KBM-7 (cell line): ENCODE measurements at places on chromosomes 4 and X.

DNA sequence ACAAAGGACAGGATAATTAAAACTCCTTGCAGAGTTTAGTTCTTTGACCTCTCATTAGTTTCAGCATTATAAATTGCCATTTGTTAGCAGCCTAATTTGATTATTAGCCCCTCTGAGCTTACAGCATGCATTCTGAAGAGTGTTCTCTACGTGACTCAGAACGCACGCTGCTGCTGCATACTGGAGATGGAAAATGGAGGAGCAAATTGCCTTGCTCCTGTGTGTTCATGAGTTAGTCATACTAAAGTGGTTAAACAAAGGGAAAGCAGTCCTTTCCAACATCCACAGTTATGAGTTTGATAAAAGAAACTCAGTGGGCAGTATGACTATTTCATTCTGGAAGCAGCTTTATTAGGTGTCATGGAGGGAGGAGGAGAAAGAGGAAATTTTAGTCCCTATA is 922.5 kb downstream of the RPA4 start:
- no peak for DNase-seq

- no peak for DNase-seq
Observed at GRCh38 chrX:46463682-46464081, 81.5 kb downstream of the ZNF674 start.

- DNase-seq, result no peak
Observed at GRCh38 chrX:8711401-8711800, 20.5 kb downstream of the ANOS1 start.

DNA sequence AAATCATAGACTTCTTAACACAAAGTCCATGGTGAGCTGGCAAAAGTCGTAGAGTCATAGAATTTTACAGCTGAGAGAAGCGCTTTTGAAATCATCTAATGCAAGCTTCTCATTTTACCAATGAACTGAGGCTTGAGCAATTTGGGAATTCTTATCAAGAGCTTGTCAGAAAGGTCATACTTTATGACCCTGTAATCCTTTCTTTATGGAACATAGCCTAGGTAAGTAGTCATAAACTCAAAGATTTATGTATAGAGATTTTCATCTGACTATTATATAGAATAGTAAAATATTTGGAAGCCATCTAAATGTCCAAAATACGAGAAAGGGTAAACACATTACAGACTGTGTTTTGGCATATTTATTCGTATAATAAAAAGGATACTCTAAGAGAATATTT is 563.5 kb downstream of the PCDH7 start:
- no peak for DNase-seq

DNA sequence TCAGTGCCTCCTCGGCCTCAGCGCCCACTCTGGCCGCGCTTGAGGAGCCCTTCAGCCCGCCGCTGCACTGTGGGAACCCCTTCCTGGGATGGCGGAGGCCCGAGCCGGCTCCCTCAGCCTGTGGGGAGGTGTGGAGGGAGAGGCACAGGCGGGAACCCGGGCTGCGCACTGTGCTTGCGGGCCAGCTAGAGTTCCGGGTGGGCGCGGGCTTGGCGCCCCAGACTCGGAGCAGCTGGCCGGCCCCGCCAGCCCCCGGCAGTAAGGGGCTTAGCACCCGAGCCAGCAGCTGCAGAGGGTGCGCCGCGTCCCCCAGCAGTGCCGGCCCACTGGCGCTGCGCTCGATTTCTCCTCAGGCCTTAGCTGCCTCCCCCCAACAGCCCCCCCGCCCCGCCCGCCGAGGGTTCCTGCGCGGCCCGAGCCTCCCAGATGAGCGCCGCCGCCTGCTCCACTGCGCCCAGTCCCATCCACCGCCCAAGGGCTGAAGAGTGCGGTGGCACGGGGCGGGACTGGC is 1137.0 kb downstream of the PCDH18 start:
- no peak for DNase-seq

- DNase-seq, result no peak
Observed at GRCh38 chr4:130077275-130077674, 981.3 kb downstream of the C4orf33 start.

- DNase-seq, result no peak
Observed at GRCh38 chrX:3820167-3820566, 106.7 kb upstream of the PRKX start.

- no peak for DNase-seq
Observed at GRCh38 chr4:139574641-139575040, 18.6 kb upstream of the SETD7 start.
